Stomach (tissue), 19 donors: ENCODE measurements at places on chromosomes 12 and 14. TPM values are rescaled to one million over a fixed set of nuclear protein-coding genes. Genes with fewer than 3 reads are reported as not detected.

Gene C12orf56
- not detected for total RNA-seq

DNA sequence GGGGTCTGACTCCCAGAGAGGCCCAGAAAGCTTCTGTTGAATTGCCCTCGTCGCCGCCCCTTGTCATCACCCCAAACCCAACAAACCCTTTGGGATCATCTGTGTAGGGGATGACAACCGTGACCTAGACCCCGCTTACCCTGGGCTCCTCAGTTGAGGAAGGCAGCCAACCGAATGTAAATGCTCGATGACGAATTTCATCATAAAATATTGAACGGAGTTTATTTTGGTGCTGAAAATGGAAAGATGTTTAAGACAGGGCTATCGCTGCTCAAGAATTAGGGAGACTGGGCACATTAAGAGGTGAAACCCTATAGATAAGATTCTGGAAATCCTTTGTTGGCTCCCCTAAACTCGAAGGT, 512 bp downstream of the ACTR10 start:
- DNase-seq: no peak

DNA sequence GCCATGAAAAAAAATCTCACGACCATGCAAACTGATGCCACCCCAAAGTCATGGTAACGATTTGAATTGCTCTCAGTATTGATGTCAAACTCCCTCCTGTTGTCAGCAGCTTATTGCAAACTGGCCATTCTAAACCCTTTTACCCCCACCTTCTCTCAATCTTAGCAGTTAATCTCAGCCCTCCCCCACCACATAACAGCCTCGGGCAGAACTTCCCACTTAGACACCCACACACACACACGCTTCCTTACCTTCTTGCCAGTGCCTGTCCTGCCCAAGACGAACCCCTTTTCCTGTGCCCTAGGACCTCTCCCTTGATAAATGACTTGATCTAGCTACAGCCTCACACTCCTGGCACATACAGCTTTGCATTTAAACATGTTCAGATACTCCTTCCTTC, 56.6 kb downstream of the GPATCH2L start:
- no peak for DNase-seq

DNA sequence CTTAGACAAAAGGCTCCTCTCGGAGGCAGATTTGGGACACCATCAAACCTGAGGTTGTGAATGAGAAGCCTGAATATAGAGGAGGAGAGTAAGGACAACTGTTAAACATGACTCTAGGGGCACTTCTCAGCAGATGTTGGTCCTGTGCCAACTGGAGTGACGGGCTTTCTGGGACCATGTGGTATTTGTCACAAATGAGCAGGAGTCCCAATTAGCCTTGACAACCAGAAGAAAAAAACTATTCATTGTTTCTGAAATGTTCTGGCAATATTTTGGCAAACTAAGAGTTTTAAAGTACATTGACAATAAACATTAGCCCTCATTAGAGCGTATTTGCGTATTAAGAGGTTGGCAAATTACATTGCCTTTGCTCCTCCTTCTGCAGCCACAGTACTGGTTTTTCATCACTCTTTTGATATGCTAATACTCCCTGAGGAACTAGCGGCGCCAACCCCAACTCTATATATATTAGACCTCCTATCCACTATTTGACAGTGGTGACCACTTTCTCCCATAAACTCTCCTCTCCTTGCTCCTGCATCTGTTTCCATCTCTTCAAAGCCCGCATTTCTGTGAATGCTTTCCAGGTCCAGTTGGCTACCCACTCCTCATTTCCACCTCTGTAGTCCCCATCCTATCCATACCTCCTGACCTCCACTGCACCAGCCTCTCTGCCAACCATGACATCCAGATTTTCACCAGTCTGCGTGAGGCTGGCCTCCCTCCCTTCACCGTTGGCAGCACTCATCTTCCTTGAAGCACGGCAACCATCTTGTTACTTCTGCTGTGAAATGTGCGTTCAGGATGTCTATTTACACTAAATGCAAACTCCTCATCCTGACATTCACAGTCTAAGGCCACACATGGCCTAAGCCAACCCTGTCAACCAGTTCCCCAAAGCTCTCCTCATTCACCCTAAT, 100.7 kb downstream of the ZFC3H1 start:
- no peak for DNase-seq
